Myocyte (in vitro differentiated cells): ENCODE measurements at places on chromosomes 12 and 14. TPM values are rescaled to one million over a fixed set of nuclear protein-coding genes. Genes with fewer than 3 reads are reported as not detected.

RAD52 gene
- total RNA-seq: 19.0 and 19.3 TPM in 2 replicates

WDR20 gene
- total RNA-seq: 20.0 and 24.3 TPM in 2 replicates

NANOG gene
- 0.03 and 0.16 TPM in 2 replicates for total RNA-seq

PRMT5 gene
- 64.1 and 75.9 TPM in 2 replicates for total RNA-seq

DNA sequence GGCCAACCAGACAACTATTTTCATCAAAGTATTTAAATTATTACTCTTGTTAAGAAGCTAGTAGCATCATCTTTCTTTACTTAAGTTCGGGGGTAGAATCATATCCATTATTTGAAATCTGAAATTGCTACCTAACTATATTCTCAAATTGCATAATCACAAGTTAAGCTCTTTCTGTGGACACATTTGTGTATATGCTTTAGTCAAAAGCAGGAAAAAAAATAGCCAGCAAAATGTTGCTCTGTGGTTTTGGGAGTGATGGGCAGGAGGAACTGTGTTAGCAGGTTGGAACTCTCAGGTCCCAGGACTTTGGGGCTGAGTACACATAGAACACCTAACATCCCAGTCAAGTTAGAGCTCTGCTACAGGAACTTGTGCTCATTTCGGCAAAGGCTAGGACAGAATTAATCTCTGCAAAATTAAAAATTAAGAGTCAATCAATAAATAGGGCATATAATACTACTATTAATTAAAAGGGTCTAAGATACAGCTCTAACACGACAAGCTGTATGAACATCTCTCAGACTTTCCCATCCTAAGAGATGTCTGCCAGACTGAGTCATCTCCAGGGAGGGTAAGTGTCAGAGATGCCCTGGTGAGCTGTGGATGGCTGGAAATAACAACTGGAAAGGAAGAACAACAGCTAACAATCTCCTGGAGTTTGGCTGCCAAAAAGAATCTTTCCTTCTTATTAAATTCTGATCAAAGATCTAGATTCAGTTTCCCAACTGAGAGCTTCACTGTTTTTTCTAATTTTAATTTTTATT is 203.5 kb upstream of the GZMB start:
- DNase-seq: peak; percentile 70

- no peak for DNase-seq
Observed at GRCh38 chr12:98911396-98911795, 266.3 kb downstream of the APAF1 start.

DNA sequence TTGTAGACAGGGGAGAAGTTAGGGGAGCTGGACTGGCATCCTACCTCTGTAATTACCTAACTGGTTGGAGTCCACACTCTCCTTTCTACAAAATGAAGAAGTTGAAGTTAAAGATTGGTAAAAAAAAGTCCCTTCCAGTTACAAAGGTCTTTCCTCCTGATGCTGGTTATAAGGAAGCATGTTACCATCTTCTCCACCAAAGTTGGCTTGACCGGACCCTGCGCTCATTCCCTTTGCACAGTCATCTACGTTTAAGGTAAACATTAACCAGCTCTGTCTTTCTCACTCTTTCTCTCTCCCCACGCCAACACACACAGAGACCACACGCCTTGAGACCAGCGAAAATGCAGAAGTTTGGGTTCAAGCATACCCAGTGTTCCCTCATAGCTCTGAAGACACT is 11.9 kb downstream of the FBLN5 start:
- no peak for DNase-seq

DNA sequence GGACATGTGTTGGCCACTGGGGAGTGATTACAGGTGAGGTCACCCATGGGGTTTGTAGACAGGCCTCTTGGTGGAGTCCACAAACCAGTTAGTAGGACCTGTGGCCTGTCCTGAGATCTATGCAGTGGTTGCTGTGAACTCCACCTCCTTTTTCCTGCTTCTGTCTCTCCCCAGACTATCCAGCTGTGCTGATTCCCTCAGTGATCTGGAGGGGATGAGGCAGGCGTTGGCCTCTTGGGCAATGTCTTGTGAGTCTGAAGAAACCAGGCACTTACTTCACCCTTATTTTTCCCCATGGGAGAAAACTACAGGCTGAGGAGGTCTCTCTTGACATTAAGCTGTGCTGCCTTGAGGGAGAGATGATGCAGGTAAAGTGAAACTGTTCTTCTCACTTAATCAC is 257.2 kb upstream of the PRICKLE1 start:
- no peak for DNase-seq

DNA sequence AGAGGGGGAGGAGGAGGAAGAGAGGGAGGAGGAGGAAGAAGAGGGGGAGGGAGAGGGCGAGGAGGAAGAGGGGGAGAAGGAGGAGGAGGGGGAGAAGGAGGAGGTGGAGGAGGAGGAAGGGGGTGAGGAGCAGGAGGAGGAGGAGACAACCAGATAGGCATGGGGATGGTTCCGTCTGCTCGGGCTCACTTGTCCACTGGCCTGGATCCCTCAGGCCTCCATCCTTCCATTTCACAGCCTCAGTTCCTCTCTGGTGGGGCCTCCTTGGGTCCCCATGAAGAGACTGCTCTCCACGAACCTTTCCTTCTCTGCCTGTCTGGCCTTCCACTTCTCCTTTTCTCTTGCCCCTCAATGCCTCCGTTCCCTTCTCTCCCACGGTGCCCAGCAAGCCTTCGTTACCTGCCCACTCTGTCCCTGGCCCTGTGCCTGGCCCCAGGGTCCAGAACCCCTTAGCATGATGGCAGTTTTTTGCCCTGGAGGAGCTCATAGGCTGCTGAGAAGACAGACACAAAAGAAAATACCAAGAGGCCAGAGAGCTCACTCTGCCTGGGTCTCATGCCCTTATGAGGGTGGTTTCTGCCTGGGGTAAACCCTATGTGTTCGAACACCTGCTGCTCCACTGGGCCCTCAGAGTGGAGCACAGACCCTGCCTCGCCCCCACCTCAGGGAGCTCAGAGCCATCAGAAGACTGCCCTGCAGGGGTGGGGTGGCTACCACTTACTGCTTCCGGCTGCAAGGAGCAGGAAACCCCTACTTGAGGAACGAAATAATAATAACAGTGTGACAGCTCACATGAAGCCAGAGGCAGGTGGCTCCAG is 11.7 kb upstream of the CACNA2D4 start:
- no peak for DNase-seq

DNA sequence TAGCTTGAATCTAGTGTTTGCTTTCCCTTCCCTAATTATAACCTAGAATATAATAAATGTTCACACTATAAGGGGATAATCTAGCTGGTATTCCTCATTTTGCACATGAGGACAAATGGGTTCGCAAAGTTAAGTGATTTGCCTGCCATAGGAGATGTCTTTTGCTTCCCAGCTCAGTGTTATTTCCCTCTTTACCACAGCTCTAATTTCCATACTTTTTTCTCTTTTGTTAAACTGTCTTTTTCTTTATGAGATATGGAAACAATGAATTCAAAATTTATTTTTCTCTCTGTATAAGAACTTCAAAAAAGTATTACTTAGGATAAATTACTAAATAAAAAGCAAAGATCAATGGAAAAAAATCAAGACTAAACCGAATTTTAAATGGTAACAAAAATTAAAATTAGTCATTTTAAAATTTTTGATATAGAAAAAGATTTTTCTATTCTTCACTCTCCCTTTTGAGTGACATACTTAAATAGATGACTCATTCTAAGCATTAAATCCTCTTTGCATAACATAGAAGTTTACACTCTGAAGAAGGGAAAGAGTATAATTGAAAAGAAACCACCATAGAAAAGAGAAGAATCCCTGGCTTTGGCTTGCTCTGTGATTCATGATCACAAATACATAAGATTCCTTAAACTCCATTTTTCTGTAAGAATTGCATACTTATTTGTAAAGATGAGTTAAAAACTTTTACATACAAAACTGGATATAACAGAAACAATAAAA is 97.3 kb downstream of the INSM2 start:
- DNase-seq: no peak

- no peak for DNase-seq
Observed at GRCh38 chr12:27237790-27238771, 6.0 kb upstream of the STK38L start.

DNA sequence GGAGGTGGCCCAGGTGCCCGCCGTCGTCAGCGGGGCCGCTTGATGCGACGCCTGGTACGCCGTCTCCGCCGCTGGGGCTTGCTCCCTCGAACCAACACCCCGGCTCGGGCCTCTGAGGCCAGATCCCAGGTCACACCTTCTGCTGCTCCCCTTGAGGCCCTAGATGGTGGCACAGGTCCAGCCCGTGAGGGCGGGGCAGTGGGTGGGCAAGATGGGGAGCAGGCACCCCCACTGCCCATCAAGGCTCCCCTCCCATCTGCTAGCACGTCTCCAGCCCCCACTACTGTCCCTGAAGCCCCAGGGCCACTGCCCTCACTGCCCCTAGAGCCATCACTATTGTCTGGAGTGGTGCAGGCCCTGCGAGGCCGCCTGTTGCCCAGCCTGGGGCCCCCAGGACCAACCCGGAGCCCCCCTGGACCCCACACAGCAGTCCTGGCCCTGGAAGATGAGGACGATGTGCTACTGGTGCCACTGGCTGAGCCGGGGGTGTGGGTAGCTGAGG is 5.5 kb downstream of the LRP10 start:
- DNase-seq: no peak
